ENCODE measurements at places on chromosomes 7 and 10.

- no peak for DNase-seq
Observed at GRCh38 chr7:141460781-141461715, 90.2 kb upstream of the AGK start.

GRCh38 chr7:140667476-140667875 lies 5.3 kb upstream of the ADCK2 start:
- no peak for DNase-seq

GRCh38 chr10:62189131-62189530 lies 79.5 kb downstream of the RTKN2 start:
- DNase-seq: no peak

- DNase-seq: no peak
Observed at GRCh38 chr10:89879121-89879520, 177.7 kb downstream of the KIF20B start.

- DNase-seq: no peak
Observed at GRCh38 chr7:37089972-37090371, 358.7 kb downstream of the ELMO1 start.

- DNase-seq: peak; percentile 60
Observed at GRCh38 chr7:55128693-55129394, 110.0 kb downstream of the EGFR start.

All from NCI-H2171 treated with DMSO at 0.1 percent for 48 hours (cell line).